Stimulated activated naive CD4-positive, alpha-beta T cell (primary cell): ENCODE measurements at places on chromosomes 2 and 18.

DNA sequence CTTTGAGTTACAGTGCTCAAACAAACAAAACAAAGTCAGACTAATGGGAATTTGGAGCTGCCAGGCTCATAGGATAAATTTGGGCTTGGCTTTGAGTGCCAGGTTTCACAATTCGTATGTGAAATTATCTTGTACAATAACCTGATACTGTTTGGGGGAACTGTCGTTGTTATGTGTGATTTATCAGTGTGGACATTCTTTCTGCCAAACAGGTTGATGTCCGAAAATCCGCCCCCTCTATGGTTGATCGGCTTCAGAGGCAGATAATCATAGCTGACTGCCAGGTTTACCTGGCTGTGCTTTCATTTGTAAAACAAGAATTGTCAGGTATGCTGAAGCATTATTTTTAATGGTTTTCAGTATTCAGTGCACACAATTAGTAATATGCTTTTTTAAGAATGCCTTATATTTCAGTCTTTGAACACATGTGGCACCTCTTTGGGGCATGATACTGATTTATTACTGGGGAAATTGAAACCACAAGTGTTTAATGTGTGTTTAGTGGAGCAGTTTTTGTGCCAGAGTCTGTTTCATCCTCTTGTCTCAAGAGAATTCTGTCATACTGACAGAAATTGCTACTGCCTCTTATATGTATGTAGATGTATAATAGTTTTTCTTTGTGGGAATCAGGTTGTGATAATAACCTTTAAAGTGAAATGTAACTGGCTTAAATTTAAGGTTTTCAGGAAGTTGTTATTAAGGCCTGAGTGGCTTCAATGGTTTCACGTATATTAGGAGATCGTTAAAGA is 54.6 kb downstream of the TTC39C start:
- no peak for DNase-seq

- peak; percentile 18 for DNase-seq
Measured at GRCh38 chr2:237967463-237967951, 693 bp downstream of the UBE2F start.

GRCh38 chr18:8901019-8901418 is 195.7 kb downstream of the MTCL1 start:
- no peak for DNase-seq

- no peak for DNase-seq
Measured at GRCh38 chr2:132620115-132620514, 49.9 kb downstream of the LYPD1 start.

DNA sequence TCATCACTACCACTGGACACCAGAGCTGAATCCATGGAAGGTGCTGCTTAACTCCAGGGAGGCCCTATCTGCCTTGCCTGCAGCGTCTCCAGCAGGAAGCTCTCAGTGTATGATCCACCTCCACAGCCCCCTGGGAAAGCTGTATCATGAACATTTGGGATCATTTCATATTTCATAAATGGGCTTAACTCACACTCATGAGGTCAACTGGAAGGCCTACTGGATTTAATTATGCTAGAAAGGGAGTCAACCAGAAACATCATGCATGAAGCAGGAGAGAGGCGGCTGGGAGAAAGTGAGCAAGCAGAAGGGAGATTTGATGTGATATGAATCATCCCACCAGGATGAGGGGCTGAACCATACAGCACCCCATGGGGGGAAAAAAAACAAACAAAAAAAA is 537.7 kb downstream of the TNS1 start:
- no peak for DNase-seq

GRCh38 chr18:499776-500631 is 497 bp downstream of the COLEC12 start:
- DNase-seq, result no peak

GRCh38 chr2:205484764-205485163 is 197.5 kb upstream of the NRP2 start:
- DNase-seq, result no peak

GRCh38 chr2:67389788-67390187 is 7.3 kb upstream of the ETAA1 start:
- DNase-seq, result no peak

- no peak for DNase-seq
Measured at GRCh38 chr2:206798000-206798399, 32.6 kb downstream of the FASTKD2 start.

DNA sequence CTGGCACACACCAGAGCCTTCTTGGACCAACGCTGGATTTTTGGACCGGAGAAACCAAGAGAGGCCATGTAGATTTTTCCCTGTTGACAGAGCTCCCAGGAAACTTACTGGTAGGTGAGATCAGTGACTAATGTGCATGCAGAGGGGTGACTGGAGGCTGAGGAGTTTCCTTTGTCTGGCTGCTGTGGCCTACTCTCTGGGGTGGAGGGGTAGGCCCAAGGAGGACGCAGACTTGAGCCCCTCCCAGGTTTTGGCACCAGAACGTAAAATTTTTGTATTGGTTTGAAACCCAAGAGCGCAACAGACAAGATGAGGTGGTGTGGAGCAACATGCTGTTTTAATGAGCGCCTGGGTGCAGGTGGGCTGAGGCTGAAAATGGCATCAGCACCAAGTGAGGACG is 59.2 kb downstream of the KYNU start:
- no peak for DNase-seq

DNA sequence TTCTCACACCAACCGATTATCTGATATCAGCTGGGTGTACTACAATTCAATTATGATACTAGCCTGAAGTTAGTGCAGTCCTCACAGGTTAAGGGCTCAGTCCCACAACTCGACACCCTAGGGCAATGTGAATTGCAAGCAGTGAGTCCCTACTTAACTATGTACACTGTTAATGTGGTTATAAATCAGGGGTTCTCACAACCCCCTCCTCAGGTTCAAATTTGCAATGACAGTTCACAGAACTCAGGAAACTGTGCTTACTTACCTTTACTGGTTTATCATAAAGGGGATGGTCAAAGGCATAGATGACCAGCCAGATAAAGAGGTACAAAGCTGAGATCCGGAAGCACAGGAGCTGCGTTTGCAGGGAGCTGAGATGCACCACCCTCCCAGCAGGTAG is 1379.1 kb upstream of the CDH2 start:
- no peak for DNase-seq

DNA sequence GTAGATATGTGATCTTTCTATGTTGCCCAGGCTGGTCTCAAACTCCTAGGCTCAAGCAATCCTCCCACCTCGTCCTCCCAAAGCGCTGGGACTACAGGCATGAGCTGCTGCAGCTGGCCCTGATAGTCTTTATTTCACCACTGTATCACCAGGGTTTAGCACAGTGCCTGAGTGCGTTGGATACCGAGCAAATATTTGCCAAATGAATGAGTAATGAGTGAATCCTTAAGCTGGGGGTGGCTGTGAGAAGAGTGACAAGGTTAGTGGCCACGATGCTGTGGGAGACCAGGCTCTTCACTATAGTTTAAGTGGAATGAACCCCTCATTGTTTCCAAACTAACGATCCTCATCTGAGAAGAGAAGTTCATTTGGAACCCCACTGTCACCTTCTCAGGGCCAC is 60.8 kb upstream of the FAM136A start:
- DNase-seq, result no peak

GRCh38 chr2:84940831-84941412 is 30.0 kb upstream of the KCMF1 start:
- no peak for DNase-seq

- DNase-seq, result no peak
Measured at GRCh38 chr18:41969881-41970280, 14.8 kb downstream of the PIK3C3 start.

GRCh38 chr2:15745907-15746702 is 154.4 kb downstream of the DDX1 start:
- DNase-seq, result no peak

- DNase-seq, result no peak
Measured at GRCh38 chr2:201709747-201710146, 11.3 kb upstream of the MPP4 start.

- DNase-seq, result no peak
Measured at GRCh38 chr2:31216734-31217133, 581 bp downstream of the CAPN14 start.

- no peak for DNase-seq
Measured at GRCh38 chr2:61775956-61776570, 77.8 kb downstream of the FAM161A start.

GRCh38 chr2:85887566-85888019 is 1.2 kb downstream of the ST3GAL5 start:
- peak; percentile 80 for DNase-seq

- DNase-seq, result no peak
Measured at GRCh38 chr18:50395093-50395492, 20.2 kb downstream of the SKA1 start.

GRCh38 chr2:38148501-38148900 is 72.5 kb upstream of the CYP1B1 start:
- no peak for DNase-seq

DNA sequence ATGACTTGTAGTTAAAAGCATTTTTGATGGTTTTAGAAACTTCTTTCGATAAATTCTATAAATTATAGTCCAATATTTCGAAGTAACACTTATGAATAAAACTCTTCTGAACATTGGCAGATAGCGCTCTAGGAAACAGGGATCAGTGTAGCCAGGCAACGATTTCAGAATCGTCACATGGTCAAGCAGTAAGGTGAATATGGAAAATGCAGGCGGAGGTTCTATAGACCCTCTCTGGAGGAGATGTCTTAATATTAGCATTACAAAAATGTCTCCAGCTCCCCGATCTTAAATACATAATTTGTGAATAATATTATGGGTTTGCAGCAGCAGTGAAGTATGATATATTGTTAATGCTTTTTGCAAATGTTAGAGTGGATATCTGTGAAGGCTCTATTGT is 310.3 kb downstream of the SS18 start:
- no peak for DNase-seq

DNA sequence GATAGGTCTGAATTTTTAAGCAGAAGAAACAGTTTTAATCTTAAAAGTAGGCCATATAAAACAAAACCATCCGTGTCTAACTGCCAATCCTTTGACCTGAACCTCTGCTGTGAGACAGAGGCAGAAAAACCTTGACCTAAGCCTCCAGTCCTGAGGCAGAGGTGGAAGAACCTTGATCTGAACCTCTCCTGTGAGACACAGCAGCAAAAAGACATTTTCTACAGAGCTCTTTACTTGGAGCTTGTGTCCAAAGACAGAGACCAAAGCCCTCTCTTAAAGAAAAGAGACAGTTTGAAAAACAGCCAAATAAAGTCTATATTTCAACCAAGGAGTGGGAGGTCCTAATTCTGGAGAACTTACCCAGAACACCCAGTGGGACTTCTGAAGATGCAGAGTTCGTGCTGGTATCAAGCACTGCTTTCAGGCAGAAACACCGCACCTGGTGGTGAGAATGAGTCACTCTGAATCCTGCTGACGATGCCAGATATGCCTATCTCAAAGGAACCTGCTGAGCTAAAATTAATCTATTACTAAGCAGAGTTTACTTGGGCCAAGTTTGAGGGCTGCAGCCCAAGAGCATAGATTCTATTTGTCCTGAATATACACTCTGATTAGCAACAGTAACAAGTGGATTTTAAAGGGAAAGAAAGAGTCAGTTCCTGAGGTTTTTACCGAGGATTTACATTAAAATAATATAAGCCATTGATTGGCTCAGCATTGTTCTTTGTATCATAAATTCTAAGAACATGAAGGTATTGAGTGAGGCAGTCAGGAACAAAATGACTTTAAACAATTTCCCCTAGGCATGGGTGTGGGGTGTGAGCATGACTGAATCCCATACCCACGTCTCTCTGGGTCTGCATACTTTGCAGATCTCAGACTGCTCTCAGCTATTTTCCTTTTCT is 806.4 kb downstream of the TRIB2 start:
- no peak for DNase-seq

DNA sequence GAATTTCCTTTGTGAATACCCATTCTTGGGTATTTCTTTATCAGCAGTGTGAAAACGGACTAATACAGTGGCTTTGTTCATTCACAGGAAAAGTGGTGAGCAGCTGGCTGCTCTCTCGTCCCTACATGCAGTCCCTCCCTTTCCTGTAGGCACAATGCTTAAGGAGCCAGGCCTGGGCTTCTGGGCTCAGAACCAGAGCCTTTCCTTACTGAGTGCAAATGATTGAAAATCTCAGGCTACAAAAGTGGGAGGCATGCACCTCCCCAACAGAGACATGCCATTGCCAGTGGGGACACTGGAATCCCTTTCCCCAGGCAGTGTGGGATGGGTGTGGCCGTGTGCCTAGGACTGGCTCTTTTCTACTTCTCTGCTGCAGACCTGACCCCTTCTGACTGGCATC is 61.3 kb downstream of the MCFD2 start:
- no peak for DNase-seq
